ENCODE measurements at places on chromosomes 13 and 19.

DNA sequence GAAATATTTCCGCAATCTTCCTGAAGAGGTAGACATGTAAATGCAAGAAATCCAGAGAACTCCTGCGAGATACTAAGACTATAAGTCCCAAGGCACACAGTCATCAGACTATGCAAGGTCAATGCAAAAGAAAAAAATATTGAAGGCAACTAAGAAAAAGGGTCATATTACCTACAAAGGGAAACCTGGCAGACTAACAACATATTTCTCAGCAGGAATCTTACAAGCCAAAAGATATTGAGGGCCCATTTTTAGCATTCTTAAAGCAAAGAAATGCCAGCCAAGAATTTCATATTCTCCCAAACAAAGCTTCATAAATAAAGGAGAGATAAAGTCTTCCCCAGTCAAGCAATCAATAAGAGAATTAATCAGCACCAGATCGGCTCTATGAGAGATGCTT is 298.5 kb upstream of the ATXN8OS start:
- DNase-seq = no peak

DNA sequence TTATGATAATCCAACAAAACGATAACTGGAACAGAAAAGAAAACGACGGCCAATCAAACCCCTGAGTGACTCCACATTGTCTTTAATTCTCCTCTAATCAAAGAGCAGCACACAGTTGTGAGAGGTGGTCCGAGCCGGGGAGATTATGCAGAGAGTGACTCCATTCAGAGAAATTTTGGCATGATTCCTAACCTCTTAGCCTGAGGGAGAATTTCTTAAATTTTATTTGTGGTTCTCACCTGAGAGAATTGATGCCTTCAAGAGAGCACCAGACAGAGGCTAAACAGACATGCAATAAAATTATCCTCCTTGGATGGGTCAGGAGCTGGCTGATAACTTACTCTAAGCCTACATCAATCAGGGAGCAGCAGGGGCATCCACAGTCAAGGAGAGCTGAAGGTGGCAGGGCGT is 310.0 kb upstream of the KLF12 start:
- DNase-seq = no peak

GRCh38 chr19:22595918-22596341 is 38.2 kb upstream of the ZNF492 start:
- no peak for DNase-seq

DNA sequence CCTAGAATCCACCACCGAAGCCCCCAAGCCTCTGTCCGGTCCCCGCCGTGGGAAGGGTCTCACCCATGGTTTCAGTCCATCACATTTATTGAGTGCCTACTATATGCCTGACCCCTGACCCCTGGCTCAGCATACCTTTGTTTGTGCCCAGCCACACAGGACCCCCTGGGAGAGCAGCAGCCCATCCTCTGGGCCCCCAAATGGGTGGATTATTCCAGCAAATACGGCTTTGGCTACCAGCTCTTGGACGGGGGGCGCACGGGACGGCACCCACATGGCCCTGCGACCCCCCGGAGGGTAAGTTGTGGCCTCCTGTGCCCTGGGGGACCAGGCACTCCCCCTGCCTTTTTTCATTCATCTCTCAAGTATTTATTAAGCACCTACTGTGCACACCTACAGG is 7.7 kb downstream of the PLK5 start:
- DNase-seq = no peak

DNA sequence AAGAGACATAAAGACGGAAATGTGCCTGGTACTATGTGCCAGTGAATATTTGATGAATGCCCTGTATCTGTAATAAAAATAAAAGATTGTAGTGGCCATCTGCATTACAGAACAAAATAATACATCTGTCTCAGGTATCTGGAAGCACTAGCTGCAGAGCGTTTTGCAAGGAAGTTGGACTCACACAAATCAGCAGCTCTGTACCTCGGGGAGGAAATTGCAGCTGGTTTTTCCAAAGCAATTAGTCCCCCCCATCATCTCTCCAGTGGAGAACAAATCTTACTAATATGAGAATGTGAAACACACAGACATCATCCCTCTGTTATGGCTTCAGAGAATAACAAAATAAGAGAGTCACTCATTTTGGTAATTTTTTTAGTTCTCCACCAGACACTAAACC is 245.3 kb downstream of the ITGBL1 start:
- no peak for DNase-seq

GRCh38 chr13:39952249-39953233 is 297.1 kb downstream of the COG6 start:
- DNase-seq = no peak

- DNase-seq = no peak
These were observed 134.5 kb downstream of the LMO7 start for GRCh38 chr13:75770592-75771011.

- DNase-seq = no peak
These were observed 105.1 kb downstream of the TBC1D4 start for GRCh38 chr13:75376792-75377402.

DNA sequence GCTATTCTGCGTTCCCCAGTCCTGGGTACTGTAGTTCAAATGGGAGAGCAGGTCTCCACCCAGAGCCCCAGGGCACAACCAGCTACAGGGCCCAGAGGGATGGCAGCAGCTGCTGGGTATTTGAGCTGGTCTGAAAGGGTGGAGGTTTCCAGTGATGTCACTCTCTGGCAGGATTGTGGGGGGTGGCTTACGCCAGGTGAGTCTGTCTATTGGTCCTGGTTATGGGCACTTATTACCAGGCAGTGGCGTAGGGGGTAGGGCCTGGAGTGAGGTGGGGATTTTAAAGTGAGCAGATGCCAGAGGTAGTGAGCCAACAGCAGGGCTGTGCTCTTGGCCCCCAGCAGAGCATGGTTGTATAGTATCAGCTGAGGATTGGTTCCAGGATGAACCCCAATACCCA is 6.2 kb downstream of the RPS19 start:
- DNase-seq = no peak

DNA sequence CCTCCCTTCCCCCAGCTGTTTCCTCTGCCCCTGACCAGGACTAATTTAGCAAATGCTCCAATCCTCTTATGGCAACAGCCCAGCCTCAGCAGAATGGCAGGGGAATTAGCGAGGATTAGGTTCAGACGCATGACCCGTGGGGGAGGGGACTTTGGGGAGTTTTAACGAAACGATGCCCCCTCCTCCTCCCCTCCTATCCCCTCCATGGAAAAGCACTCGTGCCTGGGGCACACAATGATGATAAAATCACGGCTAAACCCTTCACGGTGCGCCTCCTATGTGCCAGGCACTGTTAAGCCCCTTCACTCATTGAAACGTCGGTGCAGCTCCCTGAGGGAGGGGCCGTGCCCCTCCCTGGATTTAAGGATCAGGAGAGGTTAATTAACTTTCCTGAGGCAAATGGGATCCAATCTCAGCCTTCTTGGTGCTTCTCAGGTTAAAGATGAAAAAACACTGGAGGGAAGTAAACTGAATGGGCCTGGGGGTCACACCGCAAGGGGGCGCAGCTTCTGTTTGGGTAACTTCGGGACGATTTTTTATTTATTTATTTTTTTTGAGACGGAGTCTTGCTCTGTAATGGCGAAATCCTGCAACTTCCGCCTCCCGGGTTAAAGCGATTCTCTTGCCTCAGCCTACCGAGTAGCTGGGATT is 10.1 kb upstream of the TPRX2 start:
- no peak for DNase-seq

DNA sequence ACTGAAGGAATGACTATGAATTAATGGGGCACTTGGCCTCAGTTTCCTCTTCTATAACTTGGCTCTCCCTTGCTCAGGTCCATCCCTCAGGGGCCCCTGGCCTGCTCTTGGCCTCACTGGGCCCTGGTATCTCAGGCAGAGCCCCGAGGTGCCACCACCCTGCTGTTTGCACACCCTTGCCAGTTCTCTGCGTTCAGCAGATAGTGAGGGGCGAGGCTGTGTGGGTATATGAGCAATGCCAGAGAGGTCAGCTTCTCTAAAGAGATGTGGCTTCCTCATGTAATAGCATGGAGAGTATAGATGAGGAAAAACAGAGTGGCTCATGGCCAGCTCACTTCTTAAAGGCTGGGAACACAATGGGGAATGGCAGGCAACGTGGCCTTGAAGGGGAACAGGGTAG is 76.1 kb downstream of the CYSLTR2 start:
- no peak for DNase-seq

DNA sequence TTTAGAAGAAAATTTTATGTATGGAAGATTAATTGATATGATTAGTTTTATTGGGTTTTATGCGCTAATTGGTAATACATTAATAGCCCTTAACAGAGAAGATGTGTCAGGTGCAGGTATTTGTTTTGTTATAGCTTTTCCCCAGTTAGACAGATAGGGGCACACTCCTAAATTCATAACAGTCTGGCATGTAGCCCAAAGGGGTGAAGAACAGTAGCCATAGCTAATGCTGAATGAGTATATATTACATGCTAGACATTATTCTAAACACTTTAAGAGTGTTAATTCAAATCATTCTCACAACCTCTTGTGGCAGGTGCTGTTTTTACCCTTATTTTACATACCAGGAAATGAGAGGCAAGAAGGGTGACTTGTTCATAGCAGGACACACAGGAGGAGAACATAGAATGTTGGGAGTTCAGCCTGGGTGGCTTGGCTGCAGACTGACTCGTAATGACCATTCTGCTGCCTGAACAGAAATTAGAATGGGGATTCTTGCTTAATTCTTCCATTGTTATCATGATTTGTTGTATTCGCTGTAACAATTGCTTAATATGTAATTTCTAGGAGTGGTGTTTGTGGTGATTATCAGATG is 20.1 kb downstream of the PCCA start:
- DNase-seq = no peak

- DNase-seq = no peak
These were observed 63.9 kb downstream of the CEBPG start for GRCh38 chr19:33437393-33437820.

GRCh38 chr19:32824916-32825608 is 44.5 kb downstream of the SLC7A9 start:
- DNase-seq = no peak

- DNase-seq = no peak
These were observed 84.1 kb upstream of the TRPC4 start for GRCh38 chr13:37953696-37954095.
